AG08395 (cell line): ENCODE measurements at places on chromosomes 7 and 10.

GRCh38 chr10:86411281-86411841 is 44.8 kb upstream of the GRID1 start:
- peak; percentile 72 for DNase-seq

DNA sequence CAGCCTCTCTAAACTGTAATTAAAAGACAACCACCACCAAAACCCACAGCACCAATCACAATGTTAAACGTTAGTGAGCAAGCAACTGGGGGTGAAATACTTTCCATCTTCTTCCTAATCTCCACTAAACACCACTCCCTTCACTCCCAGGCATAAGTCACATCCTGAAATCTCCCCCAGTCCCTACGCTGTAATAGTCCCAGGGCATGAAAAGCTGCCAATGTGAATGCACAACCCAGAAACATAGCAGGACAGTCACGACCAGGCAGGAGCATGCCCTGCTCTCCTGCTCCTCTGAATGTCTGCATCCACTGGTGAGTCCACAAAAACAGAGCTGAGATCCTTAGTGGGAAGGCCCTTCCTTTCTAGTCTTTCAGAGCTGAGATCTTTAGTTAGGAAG is 288.9 kb downstream of the PARD3 start:
- DNase-seq = peak; percentile 44

- no peak for DNase-seq
These were observed 7.6 kb upstream of the ASCC1 start for GRCh38 chr10:72223743-72224101.

- peak; percentile 64 for DNase-seq
These were observed 430.5 kb downstream of the MDFIC start for GRCh38 chr7:115352375-115352774.

GRCh38 chr7:40221836-40222235 is 87.0 kb downstream of the SUGCT start:
- DNase-seq = peak; percentile 90
